ENCODE measurements at places on chromosomes 5 and 9. TPM values are rescaled to one million over a fixed set of nuclear protein-coding genes. Genes with fewer than 3 reads are reported as not detected.
A peak's percentile ranks its signal among the peaks of the same experiment; 100 is the strongest.

Gene NPR3
- total RNA-seq = not detected

Gene PIP5KL1
- total RNA-seq = 2.5 TPM

- peaks cover 12% of the 10 kb centered on the region for H3K27me3 ChIP-seq
- peaks cover 43% of the 10 kb centered on the region for H3K4me1 ChIP-seq
- DNase-seq = peak; percentile 51
Measured at GRCh38 chr5:65927503-65928321, 1.3 kb downstream of the ERBIN start.

DNA sequence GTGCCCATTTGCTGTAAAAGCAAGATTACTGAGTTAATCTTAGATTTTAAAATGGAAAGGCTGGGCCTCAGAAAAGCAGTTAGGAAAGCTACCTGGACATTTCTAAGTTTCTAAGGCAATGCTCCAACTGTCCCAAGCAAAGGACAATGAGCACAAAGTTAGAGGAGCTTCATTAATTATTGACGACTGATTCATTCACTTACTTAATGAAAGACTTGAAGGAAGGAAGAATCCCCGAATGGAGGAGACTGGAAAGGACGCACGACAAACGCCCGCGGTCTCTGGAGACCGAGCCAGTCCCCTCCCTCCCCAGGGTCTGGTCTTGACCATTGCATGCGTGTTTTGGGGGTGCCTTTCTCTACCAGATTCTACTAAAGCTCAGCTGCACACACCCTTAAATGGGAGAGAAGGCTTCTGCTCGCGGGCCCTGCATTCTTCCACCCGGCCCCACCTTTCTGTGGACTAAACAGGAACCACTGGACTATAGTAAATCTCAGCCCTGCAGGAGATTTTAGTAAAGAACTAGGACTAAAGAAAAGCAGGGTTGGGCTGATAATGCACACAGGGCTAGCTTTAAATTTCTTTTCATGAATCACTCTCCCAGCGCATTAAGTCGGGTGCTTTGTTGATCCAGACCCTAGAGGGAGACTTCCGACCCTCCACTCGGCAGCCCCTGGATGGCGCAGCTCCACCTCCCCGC, 44.8 kb downstream of the CTSL start:
- H3K27ac ChIP-seq = no peak overlapping the region
- H3K4me3 ChIP-seq = no peak overlapping the region
- H3K4me1 ChIP-seq = no peaks in the 10 kb centered on the region
- H3K36me3 ChIP-seq = no peaks in the 10 kb centered on the region
- H3K27me3 ChIP-seq = peaks cover 11% of the 10 kb centered on the region
- no peak for DNase-seq

DNA sequence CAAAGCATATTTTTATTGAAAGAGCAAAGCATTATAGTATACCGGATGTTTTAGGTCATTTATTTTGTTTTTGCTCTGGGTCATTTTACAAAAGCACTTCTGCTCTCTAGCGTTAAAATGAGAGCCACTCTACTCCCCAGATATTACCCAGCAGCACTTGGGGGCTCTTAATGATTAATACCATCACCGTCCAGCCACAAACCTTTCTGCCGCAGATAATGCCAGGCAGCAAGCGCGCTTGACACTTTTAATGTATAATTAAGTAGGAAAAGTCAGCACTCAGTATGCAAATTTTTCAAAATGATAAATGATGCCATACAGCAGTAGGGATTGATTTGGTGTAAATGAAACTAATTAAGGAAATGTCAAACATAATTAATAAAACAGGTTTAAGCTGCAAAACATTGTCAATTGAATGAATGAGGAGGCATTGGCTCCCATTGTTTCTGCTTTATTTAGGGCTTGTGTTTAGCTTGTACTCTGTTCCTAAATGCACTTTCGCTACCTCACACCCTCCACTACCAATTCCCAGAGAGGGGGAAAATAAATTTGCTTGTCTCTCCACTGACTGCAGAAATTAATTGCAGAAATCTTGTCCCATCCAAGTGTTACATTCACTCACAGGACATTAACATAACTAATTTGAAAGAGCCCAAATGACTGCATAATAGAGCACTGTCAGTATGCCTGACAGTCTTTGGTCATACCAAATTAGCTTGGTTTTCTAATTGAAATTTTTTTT, 358.8 kb upstream of the ARRDC3 start:
- H3K27me3 ChIP-seq = no peaks in the 10 kb centered on the region
- DNase-seq = no peak
- H3K4me3 ChIP-seq = no peak overlapping the region
- no peaks in the 10 kb centered on the region for H3K4me1 ChIP-seq
- H3K36me3 ChIP-seq = no peaks in the 10 kb centered on the region

DNA sequence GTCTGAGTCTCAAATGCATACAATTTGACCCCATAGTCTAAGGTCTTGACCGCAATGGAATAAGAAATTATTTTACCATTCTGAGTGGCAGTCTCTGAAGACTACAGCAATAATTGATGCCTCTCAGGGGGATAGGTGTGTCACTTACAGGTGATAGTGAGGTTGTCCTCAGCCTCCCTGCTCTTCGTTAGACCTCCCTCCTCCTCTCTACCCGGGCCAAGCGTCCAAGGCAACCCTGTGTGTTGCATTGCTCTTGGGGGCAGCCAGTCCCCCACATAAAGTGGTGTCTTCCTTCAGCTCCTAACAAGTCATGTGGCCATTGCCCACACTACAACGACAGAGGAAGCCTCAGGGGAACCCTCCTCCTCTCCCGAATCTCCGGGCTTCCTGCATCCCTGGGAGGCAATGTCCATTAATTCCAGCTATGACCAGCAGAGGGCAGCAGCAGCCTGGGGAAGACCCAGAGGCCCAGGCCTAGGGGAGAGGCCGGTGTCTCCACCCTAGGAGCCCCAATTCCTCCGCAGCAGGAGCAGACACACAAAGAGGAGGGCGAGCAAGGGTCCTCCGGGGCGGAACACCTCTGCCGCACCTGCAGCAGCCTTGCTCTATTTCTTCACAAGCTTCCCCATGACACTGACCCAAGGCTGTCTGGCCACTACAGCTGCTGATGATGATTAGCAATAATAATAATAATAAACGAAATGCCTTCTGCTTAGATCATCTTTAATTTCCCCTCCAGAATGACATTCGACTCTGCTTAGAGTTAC, 134.8 kb downstream of the KCNIP1 start:
- no peak overlapping the region for H3K4me3 ChIP-seq
- peaks cover 4% of the 10 kb centered on the region for H3K4me1 ChIP-seq
- H3K27me3 ChIP-seq = peaks cover 6% of the 10 kb centered on the region
- no peak overlapping the region for H3K27ac ChIP-seq
